ENCODE measurements at places on chromosomes 5 and 9. TPM values are rescaled to one million over a fixed set of nuclear protein-coding genes. Genes with fewer than 3 reads are reported as not detected.

The OBP2B gene
- not detected for polyA plus RNA-seq

- no peak for DNase-seq
Observed at GRCh38 chr5:168786147-168786546, 207.0 kb upstream of the PANK3 start.

The IFNB1 gene
- not detected for polyA plus RNA-seq

- no peak for DNase-seq
Observed at GRCh38 chr9:81628897-81629296, 60.5 kb downstream of the TLE1 start.

- DNase-seq, result no peak
Observed at GRCh38 chr5:135505973-135506372, 29.8 kb downstream of the NEUROG1 start.

DNA sequence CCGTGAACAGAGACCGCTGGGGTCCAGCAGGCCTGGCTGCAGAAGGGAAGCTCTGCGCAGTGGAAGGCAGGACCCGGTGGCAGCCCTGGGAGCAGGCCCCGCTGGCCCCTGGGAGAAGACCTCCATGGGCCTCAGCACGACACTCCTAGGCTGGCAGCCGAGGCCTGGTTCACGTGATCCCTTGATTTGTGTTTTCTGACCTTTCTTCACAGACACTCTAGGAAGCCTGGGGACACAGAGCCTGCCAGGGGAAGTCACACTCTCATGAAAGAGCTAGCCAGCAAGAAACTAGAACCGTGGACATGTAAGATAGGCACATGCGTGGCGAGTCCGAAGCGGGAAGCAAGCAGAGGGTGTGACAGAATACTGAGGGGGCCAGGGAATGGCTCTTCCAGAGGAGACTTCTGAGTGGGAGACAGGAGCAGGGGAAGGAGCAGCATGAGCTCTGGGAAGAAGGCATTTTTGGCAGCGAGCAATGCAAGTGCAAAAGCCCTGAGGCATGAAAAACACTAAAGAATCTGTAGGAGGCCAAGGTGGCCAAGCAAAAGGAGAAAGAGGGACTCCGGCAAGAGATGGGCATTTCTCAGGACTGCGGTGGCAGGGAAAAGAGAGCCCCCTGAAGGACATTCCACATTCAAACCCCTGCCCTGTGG, 26.6 kb upstream of the IL17B start:
- DNase-seq, result no peak

- no peak for DNase-seq
Observed at GRCh38 chr5:136020001-136020382, 8.8 kb upstream of the TGFBI start.

DNA sequence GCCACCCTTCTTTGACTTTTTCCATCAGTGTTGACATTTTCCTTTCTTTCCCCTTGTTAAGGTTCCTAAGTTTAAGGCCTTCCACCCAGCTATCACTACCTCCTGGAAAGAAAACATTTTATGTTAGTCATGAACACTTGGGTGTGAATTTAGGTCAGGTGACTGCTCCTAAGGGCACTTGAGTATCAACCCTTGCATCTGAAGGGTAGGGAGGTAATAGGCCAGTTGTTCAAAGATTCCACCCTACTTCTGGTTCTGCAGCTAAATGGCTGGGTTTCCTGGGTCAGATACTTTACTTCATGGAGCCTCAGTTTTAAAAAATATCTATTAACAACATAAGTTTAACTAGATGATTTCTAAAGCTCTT, 49.1 kb upstream of the OSMR start:
- DNase-seq, result no peak

The MYO10 gene
- polyA plus RNA-seq, result not detected

DNA sequence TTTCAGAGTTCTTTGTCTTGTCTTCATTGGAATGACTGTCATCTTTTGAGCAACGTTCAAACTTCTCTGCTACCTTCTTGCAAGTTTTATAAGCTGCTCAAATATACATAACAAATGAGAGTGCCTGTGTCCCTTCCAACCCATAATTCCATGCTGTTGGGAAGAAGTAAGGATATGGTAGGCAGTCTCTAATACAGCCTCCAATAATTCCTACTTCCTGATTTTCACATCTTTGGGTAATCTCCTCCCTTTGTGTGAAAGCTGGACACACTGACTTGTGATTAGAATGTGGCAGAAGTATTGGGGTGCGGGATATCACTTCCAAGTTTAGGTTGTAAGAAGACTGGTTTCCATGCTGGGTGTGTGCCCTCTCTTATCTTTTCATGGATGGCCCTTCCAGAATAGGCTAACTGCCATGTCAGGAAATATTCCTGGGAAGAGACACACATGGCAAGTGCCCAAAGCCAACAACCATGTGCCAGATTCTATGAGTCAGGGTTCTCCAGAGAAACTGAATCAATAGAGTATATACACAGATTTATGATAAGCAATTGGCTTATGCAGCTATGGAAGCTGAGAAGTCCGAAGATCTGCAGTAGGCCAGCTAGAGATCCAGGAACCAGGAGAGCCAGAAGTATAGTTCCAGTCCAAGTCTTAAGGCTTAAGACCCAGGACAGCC, 531.3 kb downstream of the NTRK2 start:
- DNase-seq, result no peak

GRCh38 chr9:117825609-117826347, 121.6 kb downstream of the TLR4 start:
- peak; percentile 51 for DNase-seq

DNA sequence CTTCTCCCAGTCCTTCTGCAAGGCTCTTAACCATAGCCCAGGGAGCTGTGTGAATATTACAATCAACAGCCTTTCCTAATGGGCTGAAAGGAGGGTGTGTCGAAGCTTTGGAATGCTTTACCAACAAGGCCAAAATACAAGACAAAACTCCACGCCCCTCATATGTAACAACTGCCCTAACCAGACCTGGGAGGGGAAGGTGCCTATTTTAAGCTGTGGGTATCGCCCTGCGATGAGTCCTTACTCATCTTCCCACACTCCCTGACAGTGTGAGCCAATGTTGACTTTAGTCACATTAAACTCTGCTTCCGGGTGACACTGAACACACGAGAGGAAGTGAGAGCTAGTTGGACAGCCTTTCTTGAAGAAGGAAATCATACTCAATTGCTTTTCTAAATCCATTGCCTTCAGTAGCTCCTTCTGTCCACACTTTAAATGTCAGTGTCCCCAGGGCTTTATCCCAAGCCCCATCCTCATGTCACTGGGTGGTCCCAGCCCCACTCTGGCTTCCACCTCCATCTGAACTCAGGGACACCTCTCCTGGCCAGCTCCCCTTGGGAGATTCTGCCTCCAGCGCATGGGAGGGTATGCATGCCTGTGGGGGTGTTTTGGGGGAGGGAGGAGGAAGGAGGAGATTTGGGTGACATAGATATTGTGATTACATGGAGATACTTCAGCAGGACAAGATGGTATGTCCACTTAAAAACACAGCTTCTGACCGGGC, 6.5 kb upstream of the TBC1D9B start:
- no peak for DNase-seq

The JAKMIP2 gene
- polyA plus RNA-seq, result 1.5 TPM

- DNase-seq, result no peak
Observed at GRCh38 chr5:74562122-74562521, 78.4 kb downstream of the ENC1 start.

GRCh38 chr5:16776611-16777251, 159.4 kb downstream of the MYO10 start:
- no peak for DNase-seq

- no peak for DNase-seq
Observed at GRCh38 chr9:30815585-30815984, 1568.9 kb upstream of the ACO1 start.

DNA sequence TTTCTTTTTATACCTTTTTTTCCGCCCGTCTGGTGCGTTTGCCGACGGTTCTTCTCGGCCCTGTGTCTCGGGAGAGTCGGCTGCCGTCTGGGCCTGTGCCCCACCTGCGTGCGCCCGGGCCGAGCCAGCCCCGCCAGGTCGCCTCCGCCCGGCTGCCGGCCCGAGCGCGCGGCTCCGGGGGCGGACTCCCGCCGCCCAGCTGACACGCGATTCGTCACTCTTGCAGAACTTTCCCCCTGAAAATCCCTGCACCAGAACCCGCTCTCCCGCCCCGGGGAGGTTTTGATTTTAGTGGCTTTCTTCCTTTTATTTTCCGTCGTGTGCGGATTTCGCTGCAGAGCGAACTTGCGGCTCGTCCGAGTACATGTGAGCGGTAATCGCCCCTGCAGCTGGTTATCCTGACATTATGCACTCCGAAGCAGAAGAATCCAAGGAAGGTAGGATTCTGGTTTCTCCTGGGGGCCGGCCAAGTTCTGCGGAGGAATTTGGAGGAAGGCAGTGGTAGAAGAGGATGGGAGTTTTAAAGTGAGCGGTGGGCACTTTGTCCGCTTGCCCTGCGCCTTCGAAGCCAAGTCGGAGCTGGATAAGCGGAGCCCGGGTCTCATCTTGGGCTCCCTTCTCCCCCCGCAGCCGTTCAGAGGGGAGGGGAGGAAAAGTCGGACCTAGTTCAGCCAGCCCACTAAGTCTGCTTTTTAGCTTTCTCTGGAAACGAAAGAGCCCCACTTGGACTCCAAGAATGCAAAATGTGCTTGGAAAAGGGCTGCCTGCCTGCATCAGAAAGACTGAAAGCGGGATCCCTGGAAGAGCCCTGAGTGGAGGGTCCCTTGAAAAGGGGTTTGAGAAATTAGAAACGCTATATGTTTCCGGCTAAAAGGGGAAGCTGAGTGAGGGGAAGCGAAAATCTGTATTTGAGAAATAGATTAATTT, at the start of gene TNFAIP8:
Gene TNFAIP8, plus strand, starts transcription at position 335 of the 927 bp plus-strand sequence. Its CDS starts 72 bp downstream, at position 407.
- no peak for DNase-seq

DNA sequence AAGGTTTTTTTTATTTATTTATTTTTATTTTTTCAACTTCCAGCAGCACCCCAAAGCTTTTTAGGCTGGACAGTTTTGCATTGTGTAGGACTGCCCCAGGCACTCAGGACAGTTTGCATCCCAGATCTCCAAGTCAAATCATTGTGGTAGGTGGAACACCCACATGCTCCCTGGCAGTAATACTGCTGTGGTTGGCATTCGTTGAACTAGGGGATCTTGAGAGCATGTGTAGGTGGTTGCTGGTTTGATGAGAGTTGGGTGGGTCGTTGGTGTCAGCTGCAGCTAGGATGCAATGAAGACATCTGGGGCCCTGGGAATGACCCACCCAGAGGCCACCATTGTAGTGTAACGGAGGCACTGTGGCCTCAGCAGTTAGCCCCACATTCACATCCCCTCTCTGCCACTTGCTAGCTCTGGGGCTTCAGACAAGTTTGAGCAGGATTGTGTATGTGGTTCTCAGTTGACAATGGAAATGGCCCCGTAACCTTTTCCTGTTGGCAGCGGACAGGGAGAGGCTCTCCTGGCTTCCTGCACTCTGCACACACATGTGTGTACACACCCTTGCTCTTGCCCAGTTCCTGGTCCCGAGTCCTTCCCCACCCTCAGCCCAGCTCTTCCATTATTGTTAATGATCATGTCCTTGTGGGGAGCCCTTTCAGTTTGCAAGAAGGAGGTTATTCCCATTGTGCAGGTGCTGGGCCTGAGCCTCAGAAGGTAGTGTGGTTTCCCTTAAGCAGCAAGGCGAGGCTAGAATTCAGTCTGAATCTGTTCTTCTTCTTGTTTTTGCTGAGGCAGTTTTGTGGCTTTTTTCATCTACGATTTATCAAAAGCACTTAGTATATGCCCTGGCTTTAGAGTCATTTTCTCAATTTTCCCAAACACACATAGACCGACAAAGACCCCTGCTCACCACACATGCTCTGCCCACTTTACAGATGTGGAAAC, 46.5 kb downstream of the PPARGC1B start:
- no peak for DNase-seq

- no peak for DNase-seq
Observed at GRCh38 chr9:71097671-71098070, 23.8 kb downstream of the TRPM3 start.

The PCDHA1 gene
- polyA plus RNA-seq, result not detected

DNA sequence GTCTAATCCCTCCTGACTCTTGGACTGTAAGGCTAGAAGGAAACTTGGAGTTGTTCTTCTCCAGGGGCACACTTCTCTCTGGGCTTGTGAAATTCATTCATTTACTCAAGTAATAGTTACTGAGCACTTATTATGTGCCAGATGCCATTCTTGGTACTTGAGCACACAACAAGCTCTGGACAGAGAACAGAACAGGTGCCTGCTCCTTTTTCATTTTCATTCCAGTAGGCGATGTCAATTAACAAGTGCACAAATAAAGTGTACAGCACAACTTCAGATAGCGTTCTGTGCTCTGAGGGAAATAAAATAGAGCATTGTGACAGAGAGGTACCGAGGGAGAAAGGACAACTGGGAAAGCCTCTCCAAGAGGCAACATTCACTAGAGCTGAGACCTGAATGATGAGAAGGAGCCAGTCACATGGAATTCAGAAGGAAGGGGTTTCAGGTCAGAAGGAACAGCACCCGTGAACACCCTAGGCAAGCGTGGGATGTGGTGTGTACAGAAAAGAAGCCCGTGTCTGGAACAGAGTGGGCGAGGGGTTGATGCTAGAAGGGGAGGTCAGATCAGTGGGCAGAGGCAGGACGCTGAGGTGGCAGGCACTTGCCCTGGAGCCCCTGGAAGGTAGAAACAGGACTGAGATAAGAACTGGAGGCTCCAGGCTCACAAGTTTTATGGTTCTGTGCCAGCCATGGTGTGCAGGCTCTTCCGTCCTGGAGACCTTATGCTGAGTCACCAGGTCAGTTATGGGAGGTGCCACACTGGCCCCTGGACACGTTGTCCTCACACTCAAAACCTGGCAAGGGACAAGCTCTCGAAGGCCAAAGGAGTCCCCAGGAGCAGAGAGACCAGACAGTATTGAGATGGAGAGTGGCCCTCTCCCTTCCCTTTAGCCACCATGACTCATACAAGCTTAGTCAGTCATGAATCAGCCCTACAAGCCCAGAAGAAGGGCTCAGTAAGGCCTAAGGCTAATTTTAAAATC, 7.2 kb upstream of the ABLIM3 start:
- no peak for DNase-seq

DNA sequence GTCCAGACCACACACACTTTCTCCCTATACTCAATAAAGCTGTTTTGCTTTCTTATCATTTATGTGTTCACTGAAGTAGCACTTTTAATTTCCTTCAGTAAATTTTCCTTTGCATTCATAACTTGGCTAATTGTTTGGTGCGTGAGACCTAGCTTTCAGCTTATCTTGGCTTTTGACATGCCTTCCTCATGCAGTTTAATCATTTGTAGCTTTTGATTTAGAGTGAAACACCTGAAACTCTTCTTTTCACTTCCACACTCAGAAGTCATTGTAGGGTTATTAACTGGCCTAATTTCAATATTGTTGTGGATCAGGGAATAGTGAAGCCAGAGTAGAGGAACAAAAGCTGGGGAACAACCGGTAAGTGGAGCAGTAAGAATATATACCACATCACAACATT, 114.7 kb downstream of the ST8SIA4 start:
- no peak for DNase-seq

- DNase-seq, result no peak
Observed at GRCh38 chr9:78319197-78320029, 22.5 kb downstream of the PSAT1 start.

The SPIN1 gene
- polyA plus RNA-seq, result 49.1 TPM

The PRDM9 gene
- polyA plus RNA-seq, result not detected

The ECPAS gene
- 12.6 TPM for polyA plus RNA-seq

All from immature natural killer cell (primary cell).